Right ventricle myocardium inferior (tissue), 1 donor: ENCODE measurements at places on chromosomes 2 and 18.

DNA sequence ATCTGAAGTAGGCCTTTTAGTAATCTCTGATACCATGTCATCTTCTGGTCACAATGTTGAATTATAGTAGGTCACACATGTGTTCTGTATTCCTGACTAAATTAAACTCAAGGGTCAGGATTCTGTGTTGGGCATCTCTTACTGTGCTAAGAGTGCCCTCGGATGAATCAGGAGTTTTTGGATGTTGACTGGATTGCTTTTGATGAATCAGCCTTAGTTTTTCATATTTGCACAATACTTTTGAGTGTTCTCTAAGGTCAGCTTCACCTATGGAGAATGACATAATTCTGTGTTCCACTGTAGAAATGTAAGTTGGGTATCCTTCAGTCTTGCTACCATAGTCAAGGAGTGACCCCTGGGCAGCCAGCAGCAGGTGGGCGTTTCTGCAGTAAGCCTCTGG lies 190.1 kb downstream of the PTPRM start:
- DNase-seq: no peak

DNA sequence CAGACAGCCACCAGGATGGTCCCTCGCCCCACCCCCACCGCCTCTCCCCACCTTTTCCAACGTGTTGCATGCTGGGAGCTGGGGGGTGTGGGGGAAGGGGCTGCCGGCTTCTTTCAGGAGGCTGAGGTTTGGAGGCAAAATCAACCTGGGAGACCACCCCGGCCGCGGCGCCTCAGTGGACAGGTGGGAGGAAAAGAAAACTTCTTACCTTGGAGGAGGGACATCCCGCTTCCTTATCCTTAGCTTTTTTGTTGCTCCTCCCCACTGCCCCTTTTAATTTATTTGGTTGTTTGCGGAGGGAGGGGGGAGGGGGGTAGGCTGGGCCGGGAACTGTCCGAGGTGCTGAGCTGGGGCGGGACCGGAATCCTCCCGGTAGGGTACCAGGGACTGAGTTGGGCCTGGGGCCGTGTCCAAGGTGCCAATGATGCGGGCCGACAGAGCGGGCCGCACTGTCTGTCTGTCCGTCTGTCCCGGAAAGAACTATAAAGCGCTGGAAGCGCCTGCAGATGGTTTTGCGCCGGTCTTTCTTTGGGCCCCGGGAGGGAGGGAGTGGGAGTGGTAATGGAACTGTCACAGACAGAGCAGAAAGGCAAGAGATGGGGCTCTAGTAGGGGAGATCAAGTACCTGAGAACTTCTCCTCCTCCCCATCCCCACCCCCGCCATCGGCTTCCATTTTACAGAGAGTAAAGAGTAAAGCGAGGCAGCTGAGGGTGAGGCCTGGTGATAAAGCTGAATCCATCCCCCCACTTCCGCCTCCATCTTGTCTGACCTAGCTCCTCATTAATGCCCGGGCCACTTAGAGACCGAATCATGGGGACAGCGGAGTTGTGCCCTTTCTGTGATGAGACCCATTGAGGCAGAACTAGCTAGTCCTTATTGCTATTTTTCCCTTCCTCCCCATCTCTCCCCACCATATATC lies 2.4 kb downstream of the CDK5R2 start:
- no peak for DNase-seq

DNA sequence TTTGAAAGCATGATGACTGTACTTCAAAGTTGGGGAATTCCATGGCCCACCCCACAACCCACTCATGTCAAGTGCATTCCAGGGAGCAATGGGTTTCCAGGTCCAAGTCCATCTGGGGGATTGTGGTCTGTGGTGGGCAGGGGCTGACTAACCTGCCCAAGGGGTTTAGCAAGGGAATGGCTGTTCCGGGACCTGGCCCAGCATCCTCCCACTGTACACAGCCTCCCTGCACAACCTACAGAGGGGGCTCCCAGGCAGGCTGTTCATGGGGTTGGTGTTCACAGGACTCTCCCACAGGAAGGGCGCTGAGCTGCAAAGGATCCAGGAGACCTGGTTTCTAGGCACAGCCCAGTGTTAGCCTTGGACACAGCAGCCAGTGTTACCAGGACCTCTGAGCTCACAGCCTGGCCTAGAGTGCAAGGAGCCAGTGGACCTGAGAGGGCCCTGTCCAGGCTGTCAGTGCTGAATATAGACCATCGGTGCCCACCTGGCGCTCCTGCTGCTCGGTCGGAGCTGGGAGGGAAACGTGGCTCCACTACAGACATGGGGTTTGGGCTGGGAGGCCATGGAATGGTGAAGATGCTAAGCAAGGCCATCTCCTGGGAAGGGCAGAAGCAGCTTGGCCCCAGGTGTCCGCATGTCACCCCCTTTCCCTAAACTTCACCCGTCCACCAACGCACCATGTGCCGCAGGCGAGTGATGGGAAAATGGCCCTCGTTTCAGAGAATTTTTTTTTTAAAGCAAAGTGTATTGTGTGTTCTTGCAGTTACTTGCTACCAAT lies 317.2 kb downstream of the GBX2 start:
- no peak for DNase-seq

DNA sequence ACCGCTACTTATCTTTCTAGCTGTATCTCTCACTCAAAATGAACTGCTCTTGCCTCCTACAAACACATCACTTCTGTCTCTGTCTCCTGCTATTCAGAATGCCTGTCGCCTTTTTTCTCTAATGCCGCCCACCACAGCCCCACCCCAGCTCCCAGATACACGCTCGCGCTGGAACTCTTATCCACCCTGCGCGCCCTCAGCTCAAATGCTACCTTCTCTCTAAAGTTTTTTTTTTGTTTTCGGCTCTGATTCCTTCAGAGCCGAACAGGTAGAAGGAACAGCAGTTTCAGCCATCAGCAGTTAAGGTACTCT lies 3.9 kb upstream of the SOS1 start:
- DNase-seq: no peak

- no peak for DNase-seq
Observed at GRCh38 chr2:97932975-97933662, 62.6 kb downstream of the TMEM131 start.

DNA sequence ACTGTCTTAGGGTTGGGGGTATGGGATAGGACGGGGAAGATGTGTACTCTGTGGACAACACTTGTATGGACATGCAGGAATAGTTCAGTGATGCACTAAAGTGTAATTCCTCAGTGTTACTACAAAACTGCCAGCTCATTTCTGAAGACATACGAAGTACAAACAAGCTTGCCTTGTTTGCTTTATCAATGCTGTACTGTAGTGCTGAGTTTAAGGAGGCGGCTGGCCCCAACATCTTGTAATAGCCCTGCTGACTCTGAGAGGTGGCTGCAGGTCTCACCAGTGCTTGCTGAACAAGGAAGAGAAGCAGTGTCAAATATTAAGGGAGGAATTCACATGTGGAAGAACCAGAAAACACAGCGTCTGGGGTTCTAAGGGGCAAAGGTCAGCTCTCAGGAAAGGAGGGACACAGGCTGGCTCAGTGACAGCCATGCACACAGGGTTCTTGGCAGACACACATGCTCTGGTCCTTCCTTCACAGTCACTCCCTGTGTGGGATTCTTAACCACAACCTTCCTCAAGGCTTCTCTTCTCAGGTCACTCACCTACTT lies 39.8 kb upstream of the EVA1A start:
- no peak for DNase-seq

GRCh38 chr18:68284236-68284780 lies 430.6 kb downstream of the TMX3 start:
- DNase-seq: no peak

GRCh38 chr2:71130152-71130904 lies at the start of the genes MCEE and MPHOSPH10:
MCEE (minus strand) TSS chr2:71130229; CDS start chr2:71130219, 10 bp downstream.
MPHOSPH10 (plus strand) TSS chr2:71130634; CDS start chr2:71130666, 32 bp downstream.
- peak; percentile 96 for DNase-seq

- no peak for DNase-seq
Observed at GRCh38 chr2:164810843-164811242, 30.8 kb downstream of the COBLL1 start.

- DNase-seq: no peak
Observed at GRCh38 chr2:64424416-64424987, 29.5 kb upstream of the LGALSL start.

DNA sequence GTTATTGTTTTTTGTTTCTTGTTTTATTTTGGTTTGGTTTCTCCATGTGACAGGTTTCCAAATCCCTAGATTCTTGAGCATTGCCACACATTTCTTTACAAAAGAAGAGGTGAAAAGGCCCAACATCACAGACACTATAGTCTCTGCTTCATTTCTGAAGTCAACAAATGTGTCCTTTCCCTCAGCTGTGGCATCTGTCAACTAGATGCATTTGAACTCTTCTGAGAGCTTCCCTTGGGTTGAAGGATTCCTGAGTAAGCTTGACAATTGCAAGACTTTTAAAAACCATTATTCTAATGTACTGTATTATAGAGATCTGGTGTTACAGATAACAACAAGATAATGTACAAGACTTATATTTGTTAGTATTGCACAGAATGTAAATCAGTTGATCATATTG lies 703.3 kb upstream of the PKDCC start:
- DNase-seq: no peak

DNA sequence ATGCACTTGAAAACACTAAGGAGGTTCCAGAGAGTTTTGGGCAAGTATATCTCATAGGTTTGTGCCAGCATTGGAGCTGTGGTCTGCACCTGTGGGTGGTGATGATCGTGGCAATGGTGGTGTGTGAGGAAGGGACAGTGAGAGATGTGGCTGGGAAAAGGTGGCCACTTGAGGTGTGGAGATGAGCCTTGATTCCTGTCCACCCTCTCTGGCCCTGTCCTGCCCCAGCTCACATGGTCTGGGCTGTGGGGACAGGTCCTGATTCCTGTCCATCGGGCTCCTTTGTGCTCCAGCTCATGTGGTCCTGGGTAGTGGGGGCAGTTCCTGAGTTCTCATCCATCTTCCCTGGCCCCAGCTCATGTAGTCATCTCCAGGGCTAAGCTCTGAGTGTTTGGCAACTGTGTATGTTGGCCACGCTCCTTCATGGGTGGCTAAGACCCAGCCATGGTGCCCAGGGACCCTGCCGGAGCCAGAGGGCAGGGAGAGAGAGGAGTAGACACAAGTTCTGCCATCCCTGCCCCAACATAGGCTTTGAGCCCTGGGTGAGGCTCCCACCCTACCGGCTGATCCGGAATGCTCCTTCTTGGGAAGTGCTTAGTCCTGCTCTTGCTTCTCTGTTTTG lies 294.4 kb upstream of the HDAC4 start:
- no peak for DNase-seq

- DNase-seq: no peak
Observed at GRCh38 chr18:29181151-29181901, 1004.4 kb upstream of the CDH2 start.

GRCh38 chr2:145090841-145091761 lies 571.2 kb upstream of the ZEB2 start:
- no peak for DNase-seq

DNA sequence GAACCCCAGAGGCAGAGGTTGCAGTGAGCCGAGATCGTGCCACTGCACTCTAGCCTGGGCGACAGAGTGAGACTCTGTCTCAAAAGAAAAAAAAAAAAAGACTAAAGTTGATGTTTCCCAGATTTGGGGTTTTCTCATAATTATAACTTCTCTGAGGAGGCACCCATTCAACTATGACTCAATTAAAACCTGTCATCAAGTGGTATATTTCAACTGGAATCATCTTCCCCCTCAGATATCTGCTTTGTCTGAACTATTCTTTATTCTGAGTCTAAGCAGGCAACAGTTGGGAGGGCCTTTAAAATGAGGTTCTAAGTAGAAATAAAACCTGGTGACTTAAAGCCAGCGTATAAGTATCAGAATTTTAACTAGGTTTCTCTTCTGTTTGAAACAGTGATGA lies 88.5 kb downstream of the PTRHD1 start:
- DNase-seq: no peak

- no peak for DNase-seq
Observed at GRCh38 chr18:45525301-45525700, 90.0 kb upstream of the SLC14A2 start.

GRCh38 chr2:69238449-69239031 lies 148.5 kb downstream of the GFPT1 start:
- DNase-seq: no peak

GRCh38 chr18:29171892-29172755 lies 995.2 kb upstream of the CDH2 start:
- DNase-seq: no peak

DNA sequence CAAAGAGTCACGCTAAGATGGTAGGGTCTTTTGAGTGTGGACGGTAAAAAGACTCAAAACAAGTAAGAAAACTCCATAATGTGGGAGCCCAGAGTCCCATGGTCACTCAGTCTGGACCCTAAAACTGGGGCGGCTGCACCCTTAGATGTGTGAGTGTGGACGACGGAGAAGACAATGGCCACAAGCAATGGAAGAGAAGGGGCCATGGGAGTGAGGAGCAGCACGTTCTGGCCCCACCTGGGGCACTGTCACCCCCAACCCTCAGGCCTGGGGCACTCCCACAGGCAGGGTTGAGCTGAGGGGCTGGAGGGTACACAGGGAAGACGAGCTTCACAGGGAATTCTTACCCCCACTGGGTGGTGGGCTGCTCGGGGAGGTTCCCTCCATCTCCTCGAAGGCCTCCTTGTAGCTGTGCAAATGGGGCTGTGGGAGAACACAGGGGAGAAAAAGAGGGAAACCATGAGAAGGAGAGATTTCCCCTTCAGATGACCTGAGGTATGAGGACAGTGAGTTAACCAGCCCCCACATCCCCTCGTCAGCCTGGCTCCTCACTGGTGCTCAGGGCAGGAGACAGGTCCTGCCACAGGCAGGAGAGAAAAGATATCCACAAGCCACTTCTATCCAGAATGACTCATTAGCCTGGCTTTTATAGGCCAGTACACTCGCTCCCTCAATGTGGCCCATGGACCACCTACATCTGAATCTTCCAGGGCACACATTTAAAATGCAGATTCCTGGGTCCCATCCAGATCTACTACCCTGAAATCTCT lies 167.9 kb downstream of the TNS1 start:
- peak; percentile 51 for DNase-seq

GRCh38 chr2:2244508-2244907 lies 86.6 kb downstream of the MYT1L start:
- no peak for DNase-seq

- no peak for DNase-seq
Observed at GRCh38 chr2:28366496-28367282, 26.0 kb upstream of the FOSL2 start.

- DNase-seq: no peak
Observed at GRCh38 chr2:145729993-145730770, 1210.3 kb upstream of the ZEB2 start.

- no peak for DNase-seq
Observed at GRCh38 chr18:36315736-36316135, 18.2 kb downstream of the FHOD3 start.

DNA sequence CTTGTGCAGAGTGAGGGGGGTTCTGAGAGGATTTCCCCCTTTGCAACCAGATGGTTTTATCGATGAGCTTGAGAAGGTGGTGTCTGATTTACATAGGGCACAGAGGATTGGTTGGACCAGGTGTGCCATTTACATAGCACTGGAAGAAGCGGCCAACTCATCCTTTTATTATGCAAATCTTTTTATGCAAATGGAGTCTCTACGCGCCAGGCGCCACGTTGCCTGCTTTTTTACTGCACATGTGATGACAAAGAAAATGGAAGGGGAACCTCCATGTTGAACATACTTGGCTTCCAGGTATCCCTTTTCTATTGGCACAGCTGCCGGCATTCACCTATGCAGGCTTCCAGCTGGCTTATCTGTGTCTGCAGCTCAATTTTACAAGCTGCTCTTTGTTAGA lies 18.4 kb upstream of the TXNL4A start:
- DNase-seq: no peak
